ENCODE measurements at places on chromosomes 11 and 22. TPM values are rescaled to one million over a fixed set of nuclear protein-coding genes. Genes with fewer than 3 reads are reported as not detected.

The C11orf16 gene
- not detected for total RNA-seq

The TRIM51 gene
- not detected for total RNA-seq

The IL18 gene
- 0.14 TPM for total RNA-seq

The MARK2 gene
- 27.7 TPM for total RNA-seq

The GSTT2B gene
- not detected for total RNA-seq

The AIFM3 gene
- total RNA-seq = 0.14 TPM

The ADORA2A gene
- total RNA-seq = 45.1 TPM

The WEE1 gene
- 47.5 TPM for total RNA-seq

The DMC1 gene
- 14.5 TPM for total RNA-seq

The HEPHL1 gene
- total RNA-seq = not detected

The TRIM77 gene
- not detected for total RNA-seq

The ACRV1 gene
- total RNA-seq = not detected

The SLC6A5 gene
- total RNA-seq = not detected

The FGF4 gene
- total RNA-seq = not detected

The OR8I2 gene
- total RNA-seq = not detected

The FAT3 gene
- not detected for total RNA-seq

The OR2AT4 gene
- total RNA-seq = not detected

The MYBPC3 gene
- total RNA-seq = not detected

The NCF4 gene
- 2.3 TPM for total RNA-seq

The TRIM3 gene
- 3.4 TPM for total RNA-seq

The CDC42EP2 gene
- total RNA-seq = 0.18 TPM

The KCNA4 gene
- total RNA-seq = not detected

The APOBEC3B gene
- 3.4 TPM for total RNA-seq

The OLFML1 gene
- total RNA-seq = not detected

The F2 gene
- total RNA-seq = not detected

The OR51B5 gene
- total RNA-seq = not detected

The RGL4 gene
- total RNA-seq = 17.1 TPM

The CREBZF gene
- 38.1 TPM for total RNA-seq

The GAL gene
- total RNA-seq = 7.2 TPM

The ZNRF3 gene
- total RNA-seq = 2.2 TPM

The SIRT3 gene
- 20.5 TPM for total RNA-seq

The PDE3B gene
- 44.4 TPM for total RNA-seq
